ENCODE measurements at places on chromosomes 6 and 20.

DNA sequence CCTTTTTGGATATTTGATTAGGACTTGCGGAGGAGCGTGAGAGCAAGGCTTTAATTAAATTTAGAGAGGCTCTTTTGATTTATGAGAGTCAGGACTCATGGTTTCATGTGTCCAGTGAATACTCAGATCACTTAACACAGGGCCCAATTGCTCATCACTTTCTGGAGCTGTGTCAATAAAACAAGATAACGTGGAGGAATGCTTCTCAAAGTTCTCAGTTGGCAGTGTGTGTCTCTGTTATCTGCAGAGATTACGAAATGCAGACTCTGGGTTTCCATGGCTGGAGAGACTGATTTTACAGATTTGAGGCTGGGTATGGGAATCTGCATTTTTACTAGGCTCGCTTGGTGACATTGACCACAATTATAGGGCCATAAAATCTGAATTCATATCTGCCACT lies 335.8 kb upstream of the FLRT3 start:
- H3K27me3 ChIP-seq = no peaks in the 10 kb centered on the region
- no peaks in the 10 kb centered on the region for H3K4me1 ChIP-seq
- H3K4me3 ChIP-seq = no peak overlapping the region
- H3K36me3 ChIP-seq = no peaks in the 10 kb centered on the region
- H3K27ac ChIP-seq = no peak overlapping the region
- no peak for DNase-seq

DNA sequence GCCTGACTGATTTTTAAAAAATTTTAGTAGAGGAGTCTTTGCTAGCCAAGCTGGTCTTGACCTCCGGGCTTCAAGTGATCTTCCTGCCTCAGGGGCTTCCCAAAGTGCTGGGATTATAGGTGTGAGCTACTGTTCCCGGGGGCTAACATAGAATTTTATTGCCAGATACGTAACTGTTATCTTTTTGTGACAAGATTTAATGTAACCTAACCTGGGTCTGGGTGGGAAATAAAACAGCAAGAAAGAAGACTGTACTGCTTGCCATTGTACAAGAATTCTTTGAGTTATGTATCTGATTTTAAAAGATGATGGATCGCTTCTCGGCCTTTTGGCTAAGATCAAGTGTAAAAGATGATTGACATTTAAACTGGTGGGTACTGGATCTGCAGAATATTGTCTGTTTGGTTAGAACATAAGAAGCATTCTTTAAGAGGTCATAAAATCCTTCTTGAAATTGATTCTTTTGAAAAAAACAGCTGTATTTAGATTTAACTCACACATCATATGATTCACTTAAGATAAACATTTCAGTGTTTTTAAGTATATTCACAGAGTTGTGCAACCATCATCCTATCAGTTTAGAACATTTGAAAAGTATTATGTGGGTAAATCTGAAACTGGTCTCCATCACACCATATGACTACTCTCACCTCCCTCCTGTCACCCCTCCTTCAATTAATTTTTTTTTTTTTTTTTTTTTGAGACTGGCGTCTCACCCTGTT lies 21.6 kb downstream of the TPX2 start:
- H3K4me3 ChIP-seq = no peak overlapping the region
- H3K36me3 ChIP-seq = peaks cover 95% of the 10 kb centered on the region
- DNase-seq = no peak
- H3K4me1 ChIP-seq = no peaks in the 10 kb centered on the region
- H3K27me3 ChIP-seq = no peaks in the 10 kb centered on the region
- no peak overlapping the region for H3K27ac ChIP-seq

DNA sequence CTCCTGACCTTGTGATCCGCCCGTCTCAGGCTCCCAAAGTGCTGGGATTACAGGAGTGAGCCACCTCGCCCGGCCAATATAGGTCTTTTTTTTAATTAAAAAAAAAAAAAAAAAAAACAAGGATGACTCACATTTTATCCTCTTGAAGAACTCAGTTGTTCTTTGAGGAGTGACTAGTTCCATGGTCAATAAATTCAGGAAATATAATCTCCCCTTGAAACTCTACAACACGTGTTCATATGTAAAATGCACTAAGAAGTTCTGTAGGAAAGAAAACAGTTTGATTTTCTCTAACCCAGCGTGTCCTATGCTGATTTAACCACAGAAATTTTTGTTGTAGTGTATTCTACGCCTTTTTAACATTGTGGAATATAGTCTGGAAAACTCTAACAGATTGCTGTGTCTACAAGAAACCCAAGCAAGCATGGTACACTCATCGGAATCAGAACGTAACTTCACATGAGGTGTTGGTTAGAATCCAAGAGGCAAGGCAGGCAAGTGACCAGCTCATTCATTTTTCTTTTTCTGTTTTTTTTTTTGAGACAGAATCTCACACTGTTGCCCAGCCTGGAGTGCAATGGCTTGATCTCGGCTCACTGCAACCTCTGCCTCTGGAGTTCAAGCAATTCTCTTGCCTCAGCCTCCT lies 79.0 kb upstream of the ZNF217 start:
- H3K4me1 ChIP-seq = peaks cover under 1% of the 10 kb centered on the region
- no peak for DNase-seq
- H3K36me3 ChIP-seq = no peaks in the 10 kb centered on the region
- no peaks in the 10 kb centered on the region for H3K27me3 ChIP-seq

DNA sequence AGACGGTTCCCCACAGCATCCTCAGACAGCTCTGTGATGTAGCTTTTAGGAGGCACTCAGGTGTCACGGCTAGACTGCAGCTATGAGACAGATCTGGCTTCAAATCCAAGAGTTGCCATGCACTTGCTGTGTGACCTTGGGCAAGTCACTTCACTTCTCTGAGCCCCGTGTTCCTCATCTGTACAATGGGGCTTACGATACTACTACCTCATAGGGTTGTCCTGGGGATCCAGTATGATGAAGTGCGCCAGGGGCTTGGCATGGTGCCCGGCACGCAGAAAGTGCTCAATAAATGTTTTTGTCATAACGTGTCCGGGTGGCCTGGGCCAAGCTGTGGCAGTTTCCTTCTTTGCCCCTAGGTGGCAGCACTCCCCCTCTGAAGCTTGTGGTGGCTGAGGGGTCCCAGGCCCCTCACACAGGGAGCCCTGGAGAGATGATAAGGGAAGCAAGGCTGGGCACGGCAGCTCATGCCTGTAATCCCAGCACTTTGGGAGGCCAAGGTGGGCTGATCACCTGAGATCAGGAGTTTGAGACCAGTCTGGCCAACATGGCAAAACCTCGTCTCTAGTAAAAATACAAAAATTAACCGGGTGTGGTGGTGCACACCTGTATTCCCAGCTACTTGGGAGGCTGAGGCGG lies 19.1 kb upstream of the CHMP4B start:
- no peak for DNase-seq
- H3K27ac ChIP-seq = no peak overlapping the region
- H3K4me1 ChIP-seq = peaks cover 1% of the 10 kb centered on the region
- H3K36me3 ChIP-seq = no peaks in the 10 kb centered on the region
- H3K27me3 ChIP-seq = no peaks in the 10 kb centered on the region
- H3K4me3 ChIP-seq = no peak overlapping the region

DNA sequence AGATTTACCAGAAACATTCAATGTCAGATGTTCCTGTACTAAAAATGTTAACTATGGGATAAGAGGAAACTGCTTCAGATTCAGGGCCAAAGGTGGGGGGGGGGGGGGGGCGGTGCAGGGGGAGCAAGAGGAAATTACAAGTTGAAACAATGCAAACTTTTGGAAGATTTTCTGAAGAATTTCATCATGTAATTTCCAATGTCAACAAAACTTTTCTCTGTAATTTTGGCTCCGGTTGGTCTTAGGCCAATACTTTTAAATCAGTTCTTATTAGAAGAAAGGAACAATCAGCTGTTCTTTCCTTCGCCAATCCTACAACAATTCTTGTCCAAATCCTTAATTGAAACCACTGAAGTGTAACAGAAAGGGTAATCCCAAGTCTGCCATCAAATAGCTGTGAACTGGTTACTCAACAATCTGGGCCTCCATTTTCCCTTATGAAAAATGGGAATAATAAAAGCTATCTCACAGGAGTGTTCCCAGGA lies 13.1 kb downstream of the UQCC1 start:
- H3K36me3 ChIP-seq = peaks cover 4% of the 10 kb centered on the region
- DNase-seq = no peak
- no peaks in the 10 kb centered on the region for H3K27me3 ChIP-seq
- no peak overlapping the region for H3K4me3 ChIP-seq
- no peak overlapping the region for H3K27ac ChIP-seq
- no peaks in the 10 kb centered on the region for H3K4me1 ChIP-seq

- no peak overlapping the region for H3K4me3 ChIP-seq
- H3K4me1 ChIP-seq = no peaks in the 10 kb centered on the region
- no peak for DNase-seq
- no peaks in the 10 kb centered on the region for H3K27me3 ChIP-seq
Measured at GRCh38 chr6:91704531-91704930, 1117.7 kb upstream of the MAP3K7 start.

GRCh38 chr20:62985444-62985778 lies 21.4 kb downstream of the BHLHE23 start:
- no peak overlapping the region for H3K27ac ChIP-seq
- no peaks in the 10 kb centered on the region for H3K27me3 ChIP-seq
- H3K4me1 ChIP-seq = peaks cover 24% of the 10 kb centered on the region

GRCh38 chr6:88662653-88663174 lies 300.7 kb downstream of the RNGTT start:
- no peaks in the 10 kb centered on the region for H3K4me1 ChIP-seq
- no peak for DNase-seq
- H3K27ac ChIP-seq = no peak overlapping the region

DNA sequence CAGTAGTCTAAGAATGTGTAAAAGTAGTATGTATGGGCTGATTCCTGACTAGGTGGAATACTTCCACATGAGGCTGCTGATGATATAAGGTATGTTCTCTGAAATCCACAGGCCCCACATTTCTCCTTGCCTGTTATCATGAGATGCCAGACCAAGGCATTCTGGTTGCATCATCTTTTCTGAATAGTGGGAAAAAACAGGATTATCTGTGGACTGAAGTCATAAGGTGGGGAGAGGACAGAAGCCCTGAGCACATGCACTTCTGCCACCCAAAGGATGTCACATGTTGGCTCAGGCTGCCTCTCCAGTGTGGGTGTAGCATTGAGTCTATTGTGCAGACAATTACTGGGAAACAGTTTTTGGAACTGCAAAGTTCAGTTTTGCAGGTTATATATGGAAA lies 184.5 kb upstream of the RAB32 start:
- no peaks in the 10 kb centered on the region for H3K36me3 ChIP-seq
- H3K4me3 ChIP-seq = no peak overlapping the region
- no peak for DNase-seq
- peaks cover 4% of the 10 kb centered on the region for H3K4me1 ChIP-seq

GRCh38 chr6:98946266-98946878 lies 1.4 kb downstream of the FBXL4 start:
- H3K36me3 ChIP-seq = no peaks in the 10 kb centered on the region
- H3K27ac ChIP-seq = no peak overlapping the region
- H3K27me3 ChIP-seq = no peaks in the 10 kb centered on the region
- peak overlapping the region; percentile 94 for H3K4me3 ChIP-seq

DNA sequence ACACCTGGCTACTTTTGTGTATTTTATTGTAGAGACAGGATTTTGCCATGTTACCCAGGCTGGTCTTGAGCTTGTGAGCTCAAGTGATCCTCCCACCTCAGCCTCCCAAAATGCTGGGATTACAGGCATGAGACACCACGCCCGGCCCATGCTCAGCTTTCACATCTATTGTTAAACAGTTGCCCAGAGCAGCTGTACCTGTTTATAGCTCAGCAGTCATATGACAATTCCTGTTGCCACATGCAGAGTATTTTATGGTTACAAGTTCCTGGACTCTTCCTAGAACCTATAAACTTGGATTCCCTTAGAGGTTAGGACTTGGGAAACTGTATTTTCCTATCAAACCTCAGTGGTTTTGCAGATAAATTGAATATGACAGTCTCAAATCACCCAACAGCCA lies 188.3 kb upstream of the KCNG1 start:
- H3K36me3 ChIP-seq = no peaks in the 10 kb centered on the region
- no peak overlapping the region for H3K27ac ChIP-seq
- DNase-seq = no peak
- H3K4me3 ChIP-seq = no peak overlapping the region

DNA sequence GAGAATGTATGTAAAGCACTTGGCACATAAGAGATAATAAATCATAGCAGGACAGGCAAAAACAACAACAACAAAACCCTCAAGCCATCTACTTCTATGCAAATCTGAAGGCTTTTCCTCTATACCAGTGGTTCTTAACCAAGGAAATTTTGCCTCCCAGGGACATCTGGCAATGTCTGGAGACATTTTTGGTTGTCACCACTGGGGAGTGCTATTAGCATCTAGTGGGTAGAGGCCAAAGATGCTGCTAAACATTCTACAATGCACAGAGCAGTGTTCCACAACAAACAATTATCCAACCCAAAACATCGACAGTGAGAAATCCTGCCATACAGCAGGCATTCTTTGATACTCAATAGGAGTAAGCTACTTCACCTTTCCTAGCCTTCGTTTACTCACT lies 28.2 kb downstream of the NDRG3 start:
- no peak for DNase-seq
- H3K36me3 ChIP-seq = no peaks in the 10 kb centered on the region
- no peak overlapping the region for H3K4me3 ChIP-seq
- no peaks in the 10 kb centered on the region for H3K4me1 ChIP-seq
- H3K27me3 ChIP-seq = no peaks in the 10 kb centered on the region

DNA sequence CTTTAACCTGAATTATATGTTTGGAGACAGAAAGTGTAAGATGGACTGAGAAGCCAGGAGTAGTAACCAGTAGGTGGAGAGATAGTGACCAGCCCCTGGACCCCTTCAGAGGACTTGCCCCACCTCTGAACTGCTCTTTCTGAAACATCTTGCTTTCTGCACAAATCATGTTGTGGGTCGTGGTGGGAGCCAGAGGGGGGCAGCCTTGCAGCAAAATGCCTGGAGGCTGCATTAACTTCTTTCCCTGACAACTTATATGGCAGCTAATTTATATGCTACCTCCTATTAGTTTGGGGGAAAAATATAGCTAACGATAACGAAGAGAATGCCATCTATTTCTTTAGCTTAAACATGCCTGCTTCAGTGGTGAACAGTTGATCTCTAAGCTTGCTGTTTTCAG lies 859.8 kb downstream of the MAFB start:
- DNase-seq = peak; percentile 29
- H3K36me3 ChIP-seq = no peaks in the 10 kb centered on the region
- H3K4me3 ChIP-seq = no peak overlapping the region
- no peak overlapping the region for H3K27ac ChIP-seq

DNA sequence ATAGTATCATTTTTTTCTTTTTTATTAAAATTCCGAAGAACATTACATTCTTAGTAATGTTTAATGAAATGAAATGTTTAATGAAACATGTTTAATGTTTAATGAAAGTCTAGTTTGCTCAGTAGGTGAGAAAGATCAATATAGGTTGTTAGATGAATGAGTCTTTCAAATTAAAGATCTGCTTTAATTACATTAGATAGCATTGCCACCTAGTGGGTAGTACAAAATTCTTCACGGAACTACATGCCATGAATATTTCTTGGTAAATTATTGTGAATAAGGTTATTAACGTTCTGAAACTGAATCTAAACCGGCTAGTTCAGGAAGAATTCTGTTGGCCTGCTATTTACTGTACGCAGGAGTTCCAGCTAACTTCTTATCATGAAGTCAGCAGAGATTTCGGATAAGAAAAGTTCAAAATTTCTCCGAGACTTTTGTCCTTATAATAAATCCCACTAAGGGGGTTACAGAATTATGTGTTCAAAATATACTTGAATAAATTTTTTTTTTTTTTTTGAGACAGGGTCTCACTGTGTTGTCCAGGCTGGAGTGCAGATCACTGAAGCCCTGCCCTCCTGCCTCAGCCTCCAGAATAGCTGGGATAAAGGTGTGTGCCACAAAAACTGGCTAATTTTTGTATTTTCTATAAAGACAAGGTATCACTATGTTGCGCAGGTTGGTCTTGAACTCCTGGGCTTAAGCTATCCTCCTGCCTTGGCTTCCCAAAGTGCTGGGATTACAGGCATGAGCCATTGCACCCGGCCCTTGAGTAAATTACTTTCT lies 7.9 kb upstream of the GMNN start:
- H3K4me1 ChIP-seq = no peaks in the 10 kb centered on the region
- DNase-seq = no peak
- H3K27me3 ChIP-seq = no peaks in the 10 kb centered on the region
